ENCODE measurements at places on chromosomes 4 and X. TPM values are rescaled to one million over a fixed set of nuclear protein-coding genes. Genes with fewer than 3 reads are reported as not detected.

DNA sequence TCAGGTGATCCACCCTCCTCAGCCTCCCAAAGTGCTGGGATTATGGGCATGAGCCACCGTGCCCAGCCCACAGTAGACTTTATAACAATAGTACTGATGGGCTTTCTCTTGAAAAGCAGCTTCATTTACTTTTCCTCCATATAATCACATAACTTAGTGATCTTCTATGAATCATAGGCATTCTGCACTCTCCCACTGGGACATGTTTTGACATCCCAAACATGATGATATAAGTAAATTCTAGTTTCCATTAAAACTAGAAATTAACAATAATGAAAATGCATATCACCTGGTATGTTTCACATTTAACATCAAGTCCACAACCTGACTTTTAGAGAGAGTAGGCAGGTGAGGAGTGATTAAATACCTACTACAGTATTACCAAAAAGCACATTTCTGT, 96.5 kb downstream of the CAMK2D start:
- DNase-seq: no peak

- no peak for DNase-seq
Observed at GRCh38 chrX:100829730-100830129, 9.5 kb downstream of the CSTF2 start.

Gene NHS
- total RNA-seq: 17.7 TPM

- no peak for DNase-seq
Observed at GRCh38 chr4:6435010-6435409, 37.4 kb downstream of the PPP2R2C start.

GRCh38 chrX:129723511-129723910, 15.3 kb upstream of the XPNPEP2 start:
- DNase-seq: no peak

DNA sequence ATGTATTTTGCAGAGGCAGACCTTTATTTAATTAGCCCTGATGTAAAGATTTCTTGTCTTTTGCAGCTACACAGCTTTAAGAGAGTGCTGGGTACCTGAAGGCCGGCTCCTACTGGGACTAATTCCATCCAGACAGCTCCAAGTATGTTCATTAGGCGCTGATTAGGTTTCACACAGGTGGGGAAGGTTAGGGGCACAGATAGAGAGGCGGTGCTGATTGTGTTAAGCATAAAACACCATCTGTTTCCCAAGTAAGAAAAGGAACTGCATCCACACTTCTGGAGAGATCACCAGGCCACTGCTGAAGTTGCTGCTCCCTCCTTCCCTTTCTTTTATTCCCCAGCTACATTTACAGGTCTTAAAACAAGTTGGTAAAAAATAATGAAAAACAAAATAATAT, 349.5 kb downstream of the ZIC3 start:
- no peak for DNase-seq
